ENCODE measurements at places on chromosomes 5 and 9.

DNA sequence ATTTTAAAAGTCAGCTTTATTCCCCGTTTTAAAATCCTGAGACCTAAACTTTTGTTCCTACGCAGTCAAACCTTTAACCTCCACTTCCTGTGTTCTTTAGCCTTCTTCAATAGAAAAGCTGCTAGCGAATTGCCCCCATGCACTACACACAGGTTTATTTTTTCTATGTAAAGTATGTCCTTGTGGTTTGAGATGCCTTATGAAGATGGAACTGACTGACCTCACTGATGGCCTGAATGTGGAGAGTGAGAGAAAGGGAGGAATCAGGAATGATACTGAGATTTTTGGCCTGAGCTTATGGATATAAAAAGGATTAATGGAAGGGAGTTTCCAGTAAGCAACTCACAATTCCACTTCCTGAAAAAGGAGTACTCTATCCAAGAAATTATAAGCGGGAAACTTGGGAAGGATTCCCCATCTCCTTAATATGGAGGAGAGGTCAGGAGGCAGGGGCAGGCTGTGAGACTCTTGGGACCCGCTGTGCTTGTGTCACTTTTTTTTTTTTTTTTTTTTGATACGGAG lies 89.5 kb downstream of the UGCG start:
- no peak for DNase-seq

DNA sequence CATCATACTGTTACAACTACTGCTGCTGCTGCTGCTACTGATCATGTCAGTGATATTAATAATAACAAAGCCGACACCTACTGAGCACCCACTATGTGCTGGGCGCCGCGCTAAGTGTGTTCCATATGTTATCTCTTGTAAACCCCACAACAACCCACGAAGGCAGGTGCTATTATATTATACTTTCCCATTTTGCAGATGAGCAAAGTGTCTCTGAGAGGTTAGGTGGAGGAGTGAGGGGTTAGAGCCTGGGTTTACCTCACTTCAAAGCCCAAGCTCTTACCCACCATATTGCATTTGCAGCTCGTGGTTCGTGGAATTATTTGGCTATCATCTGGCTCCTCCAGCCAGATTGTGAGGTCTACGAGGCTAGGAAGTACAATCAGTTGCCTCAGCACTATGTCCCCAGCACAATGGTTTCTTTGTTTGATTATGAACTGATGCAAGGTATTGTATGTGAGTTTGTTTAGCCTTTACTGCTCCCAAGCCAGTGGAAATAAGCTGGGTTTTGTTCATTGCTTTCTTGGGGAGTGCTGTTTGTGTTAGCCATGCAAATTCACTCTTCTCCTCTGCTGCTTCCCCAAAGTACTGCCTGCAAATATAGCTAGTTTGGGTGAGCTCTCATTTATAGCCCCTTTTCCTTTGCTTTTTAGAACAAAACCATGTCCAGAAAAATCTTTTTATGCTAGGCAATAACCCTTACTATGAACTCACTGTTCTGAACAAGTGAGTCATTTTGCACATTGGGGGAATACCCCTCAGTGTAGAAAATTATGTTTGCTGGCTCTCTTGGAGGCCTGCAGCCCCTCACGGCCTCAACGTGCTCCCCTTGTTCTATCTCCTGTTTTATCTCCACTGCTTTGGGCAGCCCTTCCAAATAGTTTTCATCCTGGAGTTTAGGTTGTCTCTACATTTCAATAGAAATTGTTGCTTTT lies 47.9 kb downstream of the ALG2 start:
- no peak for DNase-seq

GRCh38 chr9:105233873-105234272 lies 10.6 kb upstream of the SLC44A1 start:
- no peak for DNase-seq

DNA sequence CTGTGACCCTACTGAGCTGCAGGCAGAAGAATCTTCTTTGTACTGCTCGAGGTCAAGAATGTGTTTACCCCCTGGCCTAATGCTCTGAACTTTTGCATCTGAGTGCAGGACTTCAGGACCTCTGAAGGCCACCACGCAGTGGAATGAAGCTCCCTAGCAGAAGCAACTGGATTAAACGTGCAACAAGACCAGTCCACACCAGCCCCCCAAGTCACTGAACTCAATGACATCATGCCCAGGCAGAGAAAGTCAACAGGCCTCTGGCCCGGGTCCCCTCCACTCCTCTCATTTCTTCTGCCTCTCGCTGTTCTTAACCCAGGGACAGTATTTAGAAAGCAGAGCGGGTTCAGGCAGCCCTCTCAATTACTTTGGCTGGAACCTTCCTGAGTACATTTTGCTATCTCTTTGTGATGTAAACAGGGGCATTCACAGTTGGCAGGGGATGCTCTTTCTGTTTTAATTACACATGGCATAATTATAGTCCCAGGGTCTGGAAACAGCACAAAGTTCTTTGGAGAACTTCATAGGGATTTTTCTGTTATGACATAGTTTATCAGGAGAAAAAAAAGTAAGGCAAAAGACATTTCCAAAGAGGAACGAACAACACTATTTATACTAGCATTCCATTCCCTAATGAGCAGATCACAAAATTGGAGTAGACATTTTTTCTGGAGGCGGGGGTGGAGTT lies 108.2 kb upstream of the SPATA31D4 start:
- no peak for DNase-seq

- no peak for DNase-seq
These were observed 25.5 kb upstream of the CEP120 start for GRCh38 chr5:123448743-123449142.

DNA sequence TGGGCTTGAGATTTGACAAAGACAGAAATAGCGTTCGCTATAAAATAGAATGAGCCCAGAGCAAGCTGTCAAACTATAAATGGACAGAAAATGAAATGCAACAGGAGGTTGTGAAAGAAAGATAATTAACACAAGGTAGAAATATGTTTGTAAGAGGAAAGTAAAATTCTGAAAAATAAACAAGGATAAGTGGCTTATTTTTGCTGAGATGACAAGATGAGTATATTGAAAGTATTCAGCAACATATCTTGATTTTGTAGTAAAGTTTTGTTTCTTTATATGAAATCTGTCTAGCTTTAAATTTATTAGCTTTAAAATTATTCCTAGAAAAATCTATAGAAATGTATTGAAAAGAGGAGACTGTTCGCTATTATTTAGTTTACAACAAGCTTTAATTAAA lies 111.9 kb upstream of the RPS23 start:
- DNase-seq = no peak

- DNase-seq = no peak
These were observed 316.9 kb downstream of the ADGRV1 start for GRCh38 chr5:90875456-90875855.

- DNase-seq = no peak
These were observed 10.4 kb downstream of the SHB start for GRCh38 chr9:38058452-38059232.

- no peak for DNase-seq
These were observed 67.6 kb downstream of the GHR start for GRCh38 chr5:42490831-42491230.

DNA sequence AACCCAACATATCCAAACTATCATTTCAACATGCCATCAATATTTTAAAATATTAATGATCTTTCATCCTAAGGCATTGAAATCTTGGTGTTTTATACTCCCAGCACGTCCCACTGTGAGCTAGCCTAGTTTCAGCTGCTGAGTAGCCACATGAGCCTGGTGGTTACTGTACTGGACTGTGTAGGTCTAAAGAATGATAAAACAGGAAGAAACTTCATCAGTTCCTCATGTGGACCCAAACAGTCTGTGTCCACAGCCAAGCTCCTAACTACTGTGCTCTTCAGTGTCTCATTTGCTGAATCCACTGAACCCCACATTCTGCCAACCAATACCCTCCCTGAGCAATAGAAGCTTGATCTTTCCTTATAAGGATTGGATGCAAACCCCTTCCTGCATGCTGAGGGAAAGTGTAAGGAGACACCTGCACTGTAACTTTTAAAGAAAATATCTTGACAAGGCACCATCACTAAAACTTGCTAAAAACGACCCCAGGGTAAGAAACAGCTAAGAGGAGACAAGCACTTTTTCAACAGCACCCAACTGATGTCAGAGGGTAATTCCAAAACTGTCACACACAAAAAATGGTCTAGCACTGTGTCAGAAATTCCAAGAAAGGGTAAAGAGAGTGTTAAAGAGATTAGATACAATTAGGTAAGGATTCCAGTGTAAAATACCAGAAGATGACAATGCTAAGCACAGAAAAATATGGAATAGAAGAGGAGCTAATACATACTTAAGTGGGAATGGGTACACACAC lies 126.9 kb downstream of the SPOCK1 start:
- no peak for DNase-seq

DNA sequence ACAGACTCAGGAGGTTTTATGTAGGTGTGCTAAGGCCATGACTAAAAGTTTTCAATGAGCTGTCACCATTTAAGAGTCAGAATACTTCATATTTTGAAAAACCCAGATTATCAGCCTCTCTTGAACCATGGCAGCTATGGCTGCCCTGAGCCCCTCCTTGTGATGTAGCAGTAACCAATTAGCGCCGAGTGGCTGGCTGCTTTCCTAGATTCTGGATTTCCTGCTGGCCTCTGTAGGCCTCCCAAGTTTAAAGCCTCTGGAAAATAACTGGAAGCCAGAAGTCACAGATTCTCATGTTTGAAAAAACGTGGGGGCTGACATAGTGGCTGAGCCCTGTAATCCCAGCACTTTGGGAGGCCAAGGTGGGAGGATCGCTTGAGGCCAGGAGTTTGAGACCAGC lies 25.5 kb downstream of the DAB2IP start:
- no peak for DNase-seq

DNA sequence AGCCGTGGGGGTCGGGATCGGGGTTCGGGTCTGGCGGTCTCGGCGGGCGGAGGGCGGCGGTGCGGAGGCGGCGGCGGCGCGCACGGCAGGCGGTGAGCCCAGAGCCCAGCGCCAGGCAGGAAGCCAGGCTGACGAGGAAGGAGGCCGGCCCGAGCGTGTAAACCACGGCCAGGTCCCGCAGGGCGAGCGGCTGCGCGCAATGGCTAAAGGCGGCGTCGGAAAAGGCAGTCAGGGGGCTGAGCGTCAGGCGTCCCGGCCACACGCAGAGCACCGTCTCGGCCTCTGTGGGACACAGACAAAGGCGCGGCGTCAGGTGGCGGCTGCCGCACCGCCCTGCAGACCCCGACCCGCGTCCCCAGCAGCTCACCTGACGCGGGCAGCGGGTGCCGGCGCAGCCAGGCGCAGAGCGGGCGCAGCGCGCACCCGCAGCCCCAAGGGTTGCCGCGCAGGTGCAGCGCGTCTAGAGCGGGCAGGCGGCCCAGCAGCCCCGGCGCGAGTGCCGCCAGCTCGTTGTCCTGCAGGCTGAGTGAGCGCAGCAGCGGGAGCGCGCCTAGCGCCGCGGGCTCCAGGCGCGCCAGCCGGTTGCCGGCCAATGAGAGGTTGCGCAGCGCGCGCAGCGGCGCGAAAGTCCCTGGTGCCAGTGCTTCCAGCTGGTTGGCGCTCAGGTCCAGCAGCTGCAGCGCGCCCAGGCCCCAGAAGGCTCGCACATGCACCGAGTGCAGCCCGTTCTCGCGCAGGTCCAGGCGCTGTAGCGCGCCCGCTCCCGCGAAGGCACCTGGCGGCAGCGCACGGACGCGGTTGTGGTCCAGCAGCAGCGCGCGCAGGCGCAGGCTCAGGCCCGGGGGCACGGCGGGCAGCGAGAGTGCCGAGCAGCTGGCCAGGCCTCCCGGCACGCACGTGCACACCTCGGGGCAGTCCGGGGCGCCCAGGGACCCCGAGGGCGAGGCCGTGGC lies 671 bp downstream of the LRRC26 start:
- DNase-seq = no peak

DNA sequence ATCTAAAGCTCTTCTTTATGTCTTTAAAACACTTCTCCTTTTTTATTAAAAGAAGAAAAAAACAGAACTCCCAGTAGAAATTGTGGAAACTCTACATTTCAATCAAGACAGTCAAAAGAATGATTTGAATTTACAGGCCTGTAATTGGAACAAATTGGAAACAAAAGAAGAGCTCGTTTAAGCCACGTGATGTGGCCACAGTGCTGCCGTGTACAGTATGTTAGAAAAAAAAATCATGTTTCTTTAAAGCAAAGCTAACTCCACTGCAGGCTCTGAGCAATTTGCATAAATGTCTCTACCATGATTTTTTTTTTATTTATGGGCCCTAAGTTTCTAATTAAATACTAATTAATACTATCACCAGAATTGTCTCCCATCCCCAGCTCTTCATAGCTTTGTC lies 325.6 kb downstream of the ZSWIM6 start:
- DNase-seq = no peak

- DNase-seq = no peak
These were observed 41.6 kb upstream of the VDAC1 start for GRCh38 chr5:134046330-134046729.

Data from activated CD8-positive, alpha-beta memory T cell treated with anti-CD3 and anti-CD28 coated beads for 24 hours (primary cell).